ENCODE measurements at places on chromosomes 7 and 10.
A peak's percentile ranks its signal among the peaks of the same experiment; 100 is the strongest.

- no peak for DNase-seq
Measured at GRCh38 chr10:107409522-107409921, 245.0 kb upstream of the SORCS1 start.

- DNase-seq, result no peak
Measured at GRCh38 chr10:111108441-111108840, 31.6 kb downstream of the ADRA2A start.

GRCh38 chr7:155107126-155107525 is 37.0 kb downstream of the HTR5A start:
- no peak for DNase-seq

- DNase-seq, result no peak
Measured at GRCh38 chr7:115032715-115033703, 111.1 kb downstream of the MDFIC start.

DNA sequence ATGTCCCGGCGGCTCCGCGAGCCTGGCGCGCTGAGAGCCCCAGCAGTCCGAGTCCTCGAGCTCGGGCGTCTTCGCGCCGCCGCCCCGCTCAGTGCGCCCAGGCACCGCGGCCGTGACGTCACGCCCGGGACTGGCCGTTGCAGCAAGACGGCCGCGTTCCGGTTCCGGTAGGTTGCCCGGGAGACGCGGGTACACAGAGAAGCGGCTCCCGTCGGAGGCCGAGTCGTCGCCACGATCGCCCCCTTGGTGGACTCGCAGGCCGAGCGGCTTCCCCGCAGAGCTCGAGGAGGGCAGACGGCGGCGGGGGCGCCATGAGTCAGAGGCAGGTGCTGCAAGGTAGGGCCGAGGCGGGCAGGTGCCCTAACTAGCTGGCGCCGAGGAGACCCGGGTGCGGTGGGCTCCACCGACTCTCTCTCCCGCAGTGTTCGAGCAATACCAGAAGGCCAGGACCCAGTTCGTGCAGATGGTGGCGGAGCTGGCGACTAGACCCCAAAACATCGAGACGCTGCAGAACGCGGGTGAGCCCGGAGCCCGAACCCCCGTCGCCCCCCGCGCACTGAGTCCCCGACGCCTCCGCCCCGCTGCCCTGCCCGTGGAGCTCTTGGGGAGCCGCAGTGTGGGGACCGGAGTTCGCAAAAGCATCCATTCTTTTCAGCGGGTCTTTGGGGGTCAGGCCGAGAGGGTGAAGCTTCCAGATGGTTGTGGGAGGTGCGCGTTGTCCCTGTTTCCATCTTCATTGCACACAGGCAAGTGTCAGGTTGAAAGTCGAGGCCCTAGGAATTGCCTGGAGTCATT is at the start of gene SPAG6:
Gene SPAG6 (plus strand): TSS at position 196 of the 795 bp plus-strand sequence. CDS start 116 bp downstream, at position 312.
- no peak for DNase-seq

DNA sequence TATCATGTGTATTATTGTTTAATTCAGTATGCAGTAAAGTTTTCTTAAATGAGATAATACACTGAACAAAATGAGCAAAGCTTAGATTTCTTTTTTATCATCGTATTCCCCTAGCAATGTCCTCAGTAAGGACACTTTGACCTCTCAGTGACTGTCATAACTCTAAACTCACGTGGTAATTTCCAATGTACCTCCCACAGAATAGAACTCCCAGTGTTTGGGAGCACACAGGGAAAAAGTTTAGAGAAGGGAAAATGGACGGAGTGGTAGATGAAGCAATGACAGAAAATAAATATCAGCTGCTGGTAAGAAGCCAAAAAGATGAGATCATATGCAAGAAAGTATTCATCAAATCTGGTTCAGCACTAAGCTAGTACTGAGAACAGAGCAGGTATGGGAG is 758.6 kb upstream of the KCND2 start:
- no peak for DNase-seq

- no peak for DNase-seq
Measured at GRCh38 chr10:14322526-14323188, 8.1 kb downstream of the FRMD4A start.

GRCh38 chr10:129770286-129770685 is 193.8 kb downstream of the EBF3 start:
- no peak for DNase-seq

DNA sequence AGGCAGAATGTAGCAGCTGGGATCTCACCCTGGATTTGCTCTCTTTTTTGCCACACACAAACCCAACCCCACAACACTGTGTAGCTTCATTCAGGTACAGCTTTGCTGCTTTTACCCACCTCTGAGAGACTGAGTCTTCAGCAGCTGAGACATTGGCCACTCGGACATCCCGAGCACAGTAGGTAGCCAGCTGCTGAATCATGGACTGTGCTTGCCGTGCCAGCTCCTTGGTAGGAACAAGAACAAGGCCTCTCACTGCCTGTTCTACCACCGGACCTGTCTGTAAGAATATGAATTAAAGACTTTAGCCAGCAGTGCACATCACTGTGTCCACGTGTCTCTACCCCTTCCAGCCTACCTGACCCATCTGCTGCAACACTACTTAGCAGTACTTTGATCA is 937 bp downstream of the DDX56 start:
- no peak for DNase-seq

DNA sequence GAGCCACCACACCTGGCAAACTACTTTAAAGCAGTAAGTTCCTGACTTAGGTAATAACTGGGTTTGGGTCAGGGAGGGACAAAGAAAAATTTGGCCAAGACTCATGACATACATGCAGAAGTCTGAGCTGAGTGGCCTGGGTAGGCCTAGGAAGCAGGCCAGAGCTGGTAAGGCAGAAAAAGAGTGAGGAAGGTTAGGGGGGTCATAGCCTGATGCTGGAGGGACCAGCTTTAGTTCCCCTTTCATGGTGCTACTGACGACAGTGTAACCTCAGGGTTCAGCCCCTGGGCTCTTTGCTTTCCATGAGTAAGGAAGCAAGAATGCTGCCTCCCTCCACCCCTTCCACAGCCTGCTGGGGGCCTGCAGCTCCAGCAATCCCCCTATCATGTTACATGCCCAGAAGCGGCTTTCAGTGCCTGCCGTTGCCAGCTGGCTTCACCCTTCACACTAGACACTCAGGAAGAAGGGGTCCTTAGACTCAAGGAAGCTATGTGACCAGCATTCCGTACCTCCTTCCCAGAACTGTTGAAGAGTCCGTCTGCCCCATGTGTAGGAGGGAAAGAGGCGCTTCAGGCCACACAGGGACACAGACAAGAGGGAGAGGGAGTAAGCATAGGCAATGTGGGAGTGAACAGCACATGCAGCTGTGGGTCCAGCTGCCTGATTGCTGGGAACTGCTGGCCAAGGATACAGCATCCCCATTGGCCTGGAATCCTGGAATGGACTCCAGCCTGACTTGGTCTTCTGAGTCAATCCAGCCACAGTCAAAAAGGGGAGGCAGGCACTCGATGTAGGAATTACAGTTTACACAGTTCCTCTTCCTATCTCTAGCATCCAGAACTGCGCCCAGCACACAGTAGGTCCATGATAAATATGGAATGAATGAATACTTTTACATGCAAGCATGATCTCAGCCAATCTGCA is 4.1 kb upstream of the PLAU start:
- peak; percentile 97 for DNase-seq

- no peak for DNase-seq
Measured at GRCh38 chr7:641966-642365, 84.5 kb upstream of the DNAAF5 start.

DNA sequence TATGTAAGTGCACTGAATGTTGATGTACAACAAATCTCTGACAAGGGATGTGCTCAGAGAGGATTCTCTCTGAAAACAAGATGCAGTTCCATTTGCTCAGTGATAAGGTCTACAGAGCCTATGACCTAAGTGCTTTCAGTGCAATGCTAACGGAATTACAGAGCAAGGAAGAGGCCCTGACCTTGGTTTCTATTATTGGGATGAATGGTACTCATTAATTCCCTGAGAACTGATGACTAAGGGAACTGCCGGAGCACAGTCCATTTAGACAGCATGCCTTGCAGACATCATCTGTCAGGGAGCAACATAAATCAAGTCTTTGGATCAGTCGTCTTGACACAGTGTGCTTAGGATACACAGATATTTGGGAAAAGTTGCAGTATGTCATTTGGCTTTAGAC is 340.8 kb downstream of the PHTF2 start:
- no peak for DNase-seq

DNA sequence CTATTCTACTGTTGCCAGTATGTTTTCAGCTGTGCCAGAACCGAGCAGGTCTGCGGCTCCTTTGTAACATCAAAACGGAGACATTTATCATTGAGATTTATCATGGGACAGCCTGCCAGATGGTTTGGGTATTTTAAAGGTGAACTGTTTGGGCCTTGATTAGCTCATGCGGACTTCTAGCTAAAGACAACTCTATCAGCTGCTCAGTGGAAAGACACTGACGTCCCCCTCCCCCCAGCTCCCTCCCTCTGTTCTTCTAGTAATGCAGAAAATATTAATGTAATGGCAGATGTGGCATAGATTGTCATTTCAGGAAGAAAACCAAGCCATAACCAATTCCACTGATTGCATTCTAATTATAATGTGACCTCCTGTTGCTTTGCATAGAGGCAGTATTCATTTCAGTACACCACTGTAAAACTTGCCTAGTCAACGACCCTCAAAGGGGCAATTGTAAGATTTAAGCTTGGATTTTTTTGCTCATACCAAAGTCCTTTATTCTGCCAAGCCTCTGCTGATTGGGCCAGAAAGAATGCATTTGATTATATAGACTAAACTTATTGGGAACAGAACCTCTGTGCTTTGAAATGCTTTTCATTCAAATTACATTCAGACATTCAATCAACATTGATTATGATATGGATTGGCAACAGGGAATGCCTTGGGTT is 966.8 kb downstream of the LRMDA start:
- no peak for DNase-seq
